Activated T-cell treated with anti-CD3 and anti-CD28 coated beads, Interleukin-2, amount 50 U/mL, for 72 hours (primary cell): ENCODE measurements at places on chromosomes 2 and 18. TPM values are rescaled to one million over a fixed set of nuclear protein-coding genes. Genes with fewer than 3 reads are reported as not detected.

DNA sequence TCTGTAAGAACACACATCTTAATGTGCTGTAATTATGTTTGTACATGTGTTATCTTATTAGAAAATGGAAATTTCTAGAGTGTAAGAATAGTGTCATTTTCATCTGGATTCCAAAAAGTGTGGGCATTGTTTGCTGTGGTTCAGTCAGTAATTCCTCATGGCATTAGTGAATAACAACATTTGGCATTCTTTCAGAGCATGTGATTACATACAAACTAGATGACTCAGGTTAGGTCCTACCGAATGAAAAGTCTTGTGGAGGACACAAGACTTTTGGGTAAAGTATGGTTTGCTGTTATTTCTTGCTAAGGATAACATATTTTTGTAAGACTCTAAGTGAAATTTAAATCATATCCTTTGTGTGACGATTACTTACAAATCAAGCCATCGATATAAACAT lies 593.1 kb upstream of the NRXN1 start:
- no peaks in the 10 kb centered on the region for H3K4me1 ChIP-seq
- no peak overlapping the region for H3K27ac ChIP-seq
- no peaks in the 10 kb centered on the region for H3K36me3 ChIP-seq
- no peak overlapping the region for H3K4me3 ChIP-seq
- no peak for DNase-seq

DNA sequence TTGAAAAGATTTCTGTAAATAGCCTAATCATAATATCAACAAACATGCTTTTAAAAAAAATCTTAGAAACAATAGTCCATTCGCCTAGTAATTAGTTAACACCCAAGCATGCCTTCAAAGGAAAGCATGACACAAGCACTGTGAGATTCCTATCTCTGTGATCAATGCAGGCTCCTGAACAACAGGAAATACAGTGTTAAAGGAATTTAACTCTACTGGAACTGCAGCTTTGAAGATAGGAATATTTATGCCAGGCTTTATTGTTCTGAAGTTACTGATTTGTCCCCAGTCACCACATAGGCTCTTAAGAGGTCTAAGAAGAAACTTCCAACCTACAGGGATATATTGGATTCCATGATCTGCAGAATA lies 15.4 kb upstream of the FAM124B start:
- no peaks in the 10 kb centered on the region for H3K4me1 ChIP-seq
- no peaks in the 10 kb centered on the region for H3K36me3 ChIP-seq
- no peak for DNase-seq
- H3K4me3 ChIP-seq = no peak overlapping the region

GRCh38 chr2:13768274-13768673 lies 864.2 kb upstream of the LRATD1 start:
- no peak overlapping the region for H3K27ac ChIP-seq
- no peak for DNase-seq
- no peaks in the 10 kb centered on the region for H3K36me3 ChIP-seq

DNA sequence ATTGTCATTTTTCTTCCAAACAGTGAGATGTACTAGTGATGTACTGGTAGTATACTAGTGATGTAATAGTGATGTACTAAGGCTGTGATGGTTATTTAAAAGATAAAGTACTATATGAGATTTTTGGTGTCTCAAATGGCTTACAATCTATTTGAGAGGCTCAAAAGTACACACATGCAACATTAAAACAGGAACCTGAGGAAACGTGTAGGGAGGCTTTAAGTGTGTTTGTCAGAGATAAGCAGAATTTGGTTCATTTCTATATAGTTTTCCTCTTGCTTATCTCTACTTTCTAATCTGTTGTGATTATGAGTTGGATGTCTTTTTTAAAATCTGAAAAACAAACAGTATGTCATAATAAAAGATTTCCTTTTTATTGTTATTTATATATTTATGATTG lies 100.9 kb upstream of the SERTAD2 start:
- no peak for DNase-seq
- no peaks in the 10 kb centered on the region for H3K36me3 ChIP-seq
- H3K27ac ChIP-seq = no peak overlapping the region
- peaks cover 16% of the 10 kb centered on the region for H3K4me1 ChIP-seq

- H3K4me3 ChIP-seq = no peak overlapping the region
- no peak for DNase-seq
- H3K4me1 ChIP-seq = no peaks in the 10 kb centered on the region
- H3K36me3 ChIP-seq = no peaks in the 10 kb centered on the region
- H3K27me3 ChIP-seq = no peaks in the 10 kb centered on the region
Measured at GRCh38 chr18:53526101-53526870, 698.2 kb downstream of the MBD2 start.

EXOC6B gene
- 10.4 TPM for total RNA-seq

DNA sequence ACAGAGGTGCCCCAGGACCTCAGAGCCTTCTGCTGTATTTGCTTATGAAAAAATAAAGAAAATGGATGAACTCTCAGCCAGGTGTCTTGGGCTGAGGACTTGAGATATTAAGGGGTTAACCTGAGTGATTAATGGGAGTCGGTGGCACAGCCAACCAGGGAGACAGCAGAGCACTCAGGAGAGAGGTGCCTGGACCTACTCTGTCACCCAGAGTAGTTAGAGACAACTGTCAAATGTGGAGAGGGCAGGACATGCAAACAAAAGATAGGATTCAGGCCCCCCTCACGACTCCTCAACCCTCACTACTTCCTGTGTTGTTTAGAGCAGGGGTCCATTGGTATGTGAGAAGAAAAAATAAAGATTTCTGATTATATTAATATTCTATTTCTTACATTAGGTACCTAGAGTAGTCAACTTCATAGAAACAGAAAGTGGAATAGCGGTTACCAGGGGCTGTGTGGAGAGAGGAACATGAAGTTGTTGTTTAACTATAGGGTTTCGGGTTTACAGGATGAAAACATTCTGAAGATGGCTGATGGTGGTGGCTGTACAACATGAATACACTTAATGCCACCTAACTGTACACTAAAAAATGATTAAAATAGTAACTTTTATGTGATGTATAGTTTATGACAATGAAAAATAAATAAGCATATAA lies 28.6 kb upstream of the CETN1 start:
- DNase-seq = no peak
- H3K27ac ChIP-seq = no peak overlapping the region
- peaks cover 6% of the 10 kb centered on the region for H3K27me3 ChIP-seq
- H3K36me3 ChIP-seq = no peaks in the 10 kb centered on the region

RRM2 gene
- total RNA-seq = 233 TPM

GRCh38 chr2:218320704-218321336 lies 28.5 kb upstream of the TMBIM1 start:
- DNase-seq = no peak
- peaks cover 51% of the 10 kb centered on the region for H3K4me1 ChIP-seq
- H3K36me3 ChIP-seq = no peaks in the 10 kb centered on the region
- peaks cover 4% of the 10 kb centered on the region for H3K27me3 ChIP-seq
- no peak overlapping the region for H3K4me3 ChIP-seq

UPP2 gene
- not detected for total RNA-seq

GRCh38 chr2:188786368-188786841 lies 187.8 kb upstream of the COL3A1 start:
- H3K27me3 ChIP-seq = no peaks in the 10 kb centered on the region
- no peaks in the 10 kb centered on the region for H3K4me1 ChIP-seq
- H3K36me3 ChIP-seq = no peaks in the 10 kb centered on the region
- no peak overlapping the region for H3K4me3 ChIP-seq
- no peak for DNase-seq

- H3K36me3 ChIP-seq = no peaks in the 10 kb centered on the region
- H3K4me1 ChIP-seq = no peaks in the 10 kb centered on the region
- no peak overlapping the region for H3K4me3 ChIP-seq
- no peak for DNase-seq
- H3K27ac ChIP-seq = no peak overlapping the region
Measured at GRCh38 chr2:158357699-158358098, 98.9 kb downstream of the CCDC148 start.

KLHL29 gene
- total RNA-seq = 4.0 TPM

GRCh38 chr18:45357686-45358470 lies 257.4 kb upstream of the SLC14A2 start:
- no peaks in the 10 kb centered on the region for H3K4me1 ChIP-seq
- no peaks in the 10 kb centered on the region for H3K36me3 ChIP-seq
- DNase-seq = no peak
- no peak overlapping the region for H3K27ac ChIP-seq
- peaks cover 19% of the 10 kb centered on the region for H3K27me3 ChIP-seq

PCARE gene
- not detected for total RNA-seq
